Stimulated activated CD4-positive, alpha-beta T cell treated with anti-CD3 and anti-CD28 coated beads, Interleukin-1b, Interleukin-23, amount 100 ng/mL, for 4 hours (primary cell): ENCODE measurements at places on chromosomes 11 and 22.

DNA sequence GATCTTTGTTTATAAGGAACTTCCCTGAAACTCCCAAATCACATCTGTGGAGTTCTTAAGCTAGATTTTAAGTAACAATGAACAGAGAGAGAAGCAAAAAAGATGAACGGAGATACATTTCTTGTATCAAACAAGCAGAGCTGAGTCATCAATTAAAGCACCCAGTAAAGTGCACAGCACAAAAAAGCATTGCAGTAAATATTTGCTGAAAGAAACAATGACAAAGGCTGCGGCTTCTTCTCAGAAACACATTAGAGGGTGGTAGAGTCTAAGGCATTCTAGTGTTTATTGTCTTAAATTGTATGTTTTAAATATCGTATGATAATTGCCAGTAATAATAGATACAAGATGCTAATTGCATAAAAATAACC, 941.6 kb upstream of the CHORDC1 start:
- DNase-seq, result no peak

GRCh38 chr11:42827845-42828244, 484.0 kb upstream of the API5 start:
- DNase-seq, result no peak

DNA sequence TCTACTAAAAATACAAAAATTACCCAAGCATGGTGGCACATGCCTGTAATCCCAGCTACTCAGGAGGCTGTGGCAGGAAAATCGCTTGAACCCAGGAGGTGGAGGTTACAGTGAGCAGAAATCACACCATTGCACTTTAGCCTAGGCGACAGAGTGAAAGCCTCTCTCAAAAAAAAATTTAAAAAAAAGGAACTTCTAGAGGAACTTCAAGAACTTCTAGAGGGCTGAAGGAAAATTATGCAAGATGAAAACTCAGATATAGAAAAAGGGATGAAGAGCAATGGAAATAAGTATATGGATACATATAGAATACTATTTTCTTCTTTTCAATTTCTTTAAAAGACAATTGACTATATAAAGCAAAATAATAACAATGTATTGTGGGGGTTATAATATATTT, 51.2 kb upstream of the PRR5 start:
- no peak for DNase-seq

DNA sequence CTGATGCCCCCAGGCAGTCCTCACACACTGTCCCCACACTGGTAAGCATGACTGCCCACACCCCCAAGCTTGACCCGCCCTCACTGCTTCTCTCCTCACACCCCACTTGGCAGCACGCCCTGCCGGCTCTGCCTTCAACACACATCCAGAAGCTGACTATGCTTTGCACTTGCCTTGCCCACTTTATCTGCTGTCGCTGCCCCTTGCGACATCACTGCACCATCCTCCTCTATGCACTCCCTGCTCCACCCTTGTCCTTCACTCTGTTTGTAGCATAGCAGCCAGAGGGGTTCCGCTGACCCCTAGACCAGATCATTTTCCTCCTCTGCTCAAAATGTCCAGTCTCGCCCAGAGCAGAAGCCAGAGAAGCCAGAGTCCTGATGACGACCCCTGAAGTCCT, 25.3 kb upstream of the SLC25A1 start:
- DNase-seq, result no peak

- no peak for DNase-seq
These were observed 398 bp upstream of the CRACR2B start for GRCh38 chr11:827146-827896.

DNA sequence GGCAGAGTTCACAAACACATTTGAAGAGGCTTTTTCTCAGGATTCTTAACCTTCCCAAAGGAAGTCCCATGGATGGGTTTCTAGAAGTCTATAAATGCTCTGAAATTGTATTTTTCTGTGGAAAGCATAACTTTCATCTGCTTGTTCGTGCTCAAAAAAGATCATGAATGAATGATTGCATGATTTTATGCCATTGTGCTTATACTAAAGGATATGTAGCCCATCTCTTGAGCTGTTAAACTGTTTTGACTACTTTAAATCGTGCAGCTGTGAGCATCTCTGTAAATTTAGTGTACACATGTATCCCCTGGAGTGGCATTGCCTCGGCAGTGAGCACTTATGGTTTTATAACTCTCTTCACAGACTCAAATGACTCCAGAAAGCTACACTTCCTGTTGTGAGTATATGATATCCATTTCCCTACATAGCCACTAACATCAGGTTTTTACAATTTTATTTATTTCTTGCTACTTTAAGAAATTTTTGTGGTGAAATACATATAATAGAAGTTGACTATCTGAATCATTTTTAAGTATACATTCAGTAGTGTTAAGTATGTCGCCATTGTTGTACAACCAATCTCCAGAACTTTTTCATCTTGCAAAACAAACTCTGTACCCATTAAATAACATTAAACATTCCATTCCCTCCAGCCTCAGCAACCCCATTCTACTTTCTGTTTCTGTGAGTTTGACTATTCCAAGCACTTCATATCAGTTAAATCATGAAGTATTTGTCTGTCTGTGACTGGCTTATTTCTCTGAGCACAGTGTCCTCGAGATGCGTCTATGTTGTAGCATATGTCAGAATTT, 8.0 kb downstream of the NEAT1 start:
- no peak for DNase-seq

GRCh38 chr22:44823396-44823795, 71.0 kb downstream of the ARHGAP8 start:
- DNase-seq, result no peak

- peak; percentile 5 for DNase-seq
These were observed 1.4 kb downstream of the DTX4 start for GRCh38 chr11:59173080-59173963.

- DNase-seq, result no peak
These were observed 12.3 kb downstream of the AMOTL1 start for GRCh38 chr11:94780432-94780831.

DNA sequence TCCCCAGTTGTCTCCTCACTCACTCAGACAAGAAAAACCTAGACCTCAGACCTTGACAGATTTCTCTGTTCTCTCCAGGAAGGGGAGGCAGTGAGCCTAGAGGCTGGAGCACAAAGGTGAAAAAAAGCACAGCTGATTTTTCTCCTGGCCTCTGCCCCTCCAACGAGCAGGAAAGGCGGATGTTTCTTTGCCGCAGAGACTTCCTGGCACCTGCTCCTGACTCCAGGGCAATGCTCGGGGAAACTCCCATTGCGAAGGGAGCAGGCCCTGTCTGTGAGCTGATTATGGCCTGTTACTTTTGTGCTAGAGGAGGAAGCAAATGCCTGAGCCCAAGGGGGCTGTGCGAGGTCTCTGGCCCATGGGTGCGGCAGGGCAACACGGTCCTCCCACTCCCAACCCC, 25.4 kb downstream of the MS4A10 start:
- no peak for DNase-seq

GRCh38 chr22:32066820-32067219, 23.8 kb downstream of the SLC5A1 start:
- no peak for DNase-seq

GRCh38 chr11:65184146-65184545, 2.4 kb downstream of the CAPN1 start:
- no peak for DNase-seq

- DNase-seq, result no peak
These were observed 8.3 kb downstream of the DTX4 start for GRCh38 chr11:59180168-59180776.

GRCh38 chr11:29024386-29024785, 916.2 kb downstream of the METTL15 start:
- DNase-seq, result no peak

GRCh38 chr11:68406324-68407313, 53.9 kb upstream of the PPP6R3 start:
- DNase-seq, result no peak

- peak; percentile 73 for DNase-seq
These were observed 32.6 kb downstream of the PRCP start for GRCh38 chr11:82867495-82868082.

- DNase-seq, result no peak
These were observed 104.8 kb downstream of the RPL27A start for GRCh38 chr11:8787372-8787771.

DNA sequence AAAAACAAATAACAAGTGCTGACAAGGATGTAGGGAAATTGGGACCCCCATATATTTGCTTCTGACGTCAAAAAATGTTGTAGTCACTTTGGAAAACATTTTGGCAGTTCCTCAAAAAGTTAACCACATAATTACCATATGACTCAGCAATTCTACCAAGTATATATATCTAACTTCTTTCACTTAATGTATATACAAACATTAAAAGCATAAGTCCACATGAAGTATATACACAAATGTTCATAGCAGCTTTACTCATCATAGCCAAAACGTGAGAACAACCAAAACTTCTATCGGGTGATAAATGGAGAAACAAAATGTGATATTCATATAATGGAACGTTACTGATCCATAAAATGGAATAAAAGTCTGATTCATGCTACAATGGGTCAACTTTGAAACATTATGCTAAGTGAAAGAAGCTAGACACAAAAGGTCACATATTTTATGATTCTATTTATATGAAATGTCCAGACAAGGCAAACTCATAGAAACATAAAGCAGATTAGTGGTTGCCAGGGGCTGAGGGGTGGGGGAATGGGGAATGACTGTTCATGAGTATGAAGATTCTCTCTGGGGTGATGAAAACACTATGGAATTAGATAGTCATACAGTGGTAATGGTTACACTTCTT, 48.7 kb upstream of the TEAD1 start:
- DNase-seq, result no peak

DNA sequence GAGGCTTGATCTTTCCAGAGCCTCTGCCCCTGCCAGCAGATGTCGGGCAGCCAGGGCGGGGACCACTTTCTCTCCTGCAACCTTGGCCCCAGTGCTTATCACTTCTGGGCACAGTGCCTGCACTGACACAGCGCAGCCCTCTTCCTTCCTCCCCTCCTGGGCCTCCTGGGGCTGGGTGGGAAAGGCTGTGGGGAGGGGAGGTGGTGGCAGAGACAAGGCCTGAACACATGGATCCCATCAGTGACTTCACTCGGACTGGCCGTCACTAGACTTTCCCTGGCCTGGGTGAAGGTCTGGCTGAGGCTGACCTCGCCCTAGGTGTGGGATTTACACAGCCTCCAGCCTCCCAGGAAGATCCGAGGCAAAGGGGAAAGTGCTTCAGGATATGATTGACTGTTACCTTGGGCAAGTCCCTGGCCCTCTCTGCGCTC, 68.1 kb downstream of the LRRC32 start:
- DNase-seq, result no peak

- DNase-seq, result peak; percentile 33
These were observed 55.2 kb downstream of the NECTIN1 start for GRCh38 chr11:119673759-119674336.

- DNase-seq, result no peak
These were observed 76.3 kb upstream of the CNTN5 start for GRCh38 chr11:98944461-98944860.

- no peak for DNase-seq
These were observed 9.8 kb downstream of the HDHD5 start for GRCh38 chr22:17149076-17149815.

- no peak for DNase-seq
These were observed 1450.5 kb downstream of the BRD1 start for GRCh38 chr22:48376936-48377712.

DNA sequence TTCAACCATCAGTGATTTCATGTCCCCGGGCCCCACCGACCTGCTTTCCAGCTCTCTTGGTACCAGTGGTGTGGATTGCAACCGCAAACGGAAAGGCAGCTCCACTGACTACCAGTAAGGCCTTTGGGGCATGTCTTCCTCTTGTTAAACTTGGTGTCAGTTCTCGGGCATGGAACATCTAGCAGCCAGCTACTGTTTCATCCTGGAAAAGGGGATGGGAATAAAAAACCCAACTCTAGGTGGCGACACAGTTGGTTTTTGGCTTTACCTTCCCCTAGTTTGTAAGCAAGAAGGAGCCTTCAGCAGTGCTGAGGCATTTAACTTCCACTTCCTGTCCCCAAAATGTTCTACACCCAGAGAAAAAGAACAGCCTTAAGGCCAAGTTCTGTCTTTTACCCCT, 76.7 kb downstream of the BMAL1 start:
- no peak for DNase-seq

DNA sequence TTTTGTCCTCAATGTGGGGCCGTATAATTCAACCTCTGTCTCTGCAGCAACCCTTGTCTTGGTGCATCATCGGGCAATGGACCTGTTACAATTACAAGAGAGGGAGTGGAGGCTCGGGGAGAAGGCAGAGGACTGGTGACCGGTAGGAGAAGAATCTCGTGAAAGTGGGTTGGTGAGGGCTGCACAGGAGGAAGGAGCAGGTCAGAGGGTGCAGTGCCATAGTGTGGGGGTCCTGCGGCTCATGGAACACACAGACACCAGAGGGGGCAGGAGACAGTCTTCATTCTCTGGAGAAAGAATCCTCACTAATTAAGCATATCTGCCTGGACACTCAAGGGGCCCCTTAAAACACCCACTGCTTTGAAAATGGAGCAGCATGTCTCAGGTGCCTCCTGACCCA, 174.7 kb upstream of the B3GAT1 start:
- no peak for DNase-seq

DNA sequence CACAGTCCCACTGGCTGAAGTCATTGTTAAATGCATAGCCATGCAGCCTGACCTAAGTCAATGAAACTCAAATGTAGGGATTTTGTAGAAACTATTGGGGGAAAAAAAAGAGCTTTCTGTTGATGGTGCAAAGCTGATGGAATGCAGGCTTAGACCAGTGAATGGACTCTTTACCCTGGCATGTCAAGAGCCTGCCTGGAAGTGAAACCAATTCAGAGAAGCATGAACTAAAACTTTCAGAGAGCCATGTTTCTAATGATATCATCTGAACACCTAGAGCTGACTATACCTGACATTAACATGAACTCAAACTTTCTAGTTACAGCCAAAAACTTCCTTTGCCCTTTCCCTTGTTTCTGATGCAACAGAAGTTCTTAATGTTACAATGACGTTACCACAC, 89.0 kb downstream of the APIP start:
- DNase-seq, result no peak

DNA sequence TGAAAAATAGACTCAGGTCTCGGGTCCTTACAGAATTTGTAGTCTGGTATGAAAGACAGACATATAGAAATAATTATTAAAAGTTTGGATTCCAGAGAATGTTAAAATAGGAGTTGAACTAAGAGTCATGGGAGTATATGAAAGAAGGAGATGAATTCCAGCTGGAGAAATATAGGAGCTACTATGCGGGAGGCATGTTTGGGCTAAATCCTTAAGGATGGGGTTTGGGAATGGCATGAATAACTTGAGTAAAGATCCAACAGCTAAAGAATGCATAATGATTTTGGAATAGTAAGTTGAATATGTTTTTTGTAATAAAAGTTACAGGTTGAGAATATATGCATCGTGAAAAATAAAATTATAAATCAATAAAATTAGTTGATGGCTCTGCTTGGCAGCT, 129.4 kb upstream of the SLC5A12 start:
- no peak for DNase-seq
